ENCODE measurements at places on chromosomes 6 and 20.

DNA sequence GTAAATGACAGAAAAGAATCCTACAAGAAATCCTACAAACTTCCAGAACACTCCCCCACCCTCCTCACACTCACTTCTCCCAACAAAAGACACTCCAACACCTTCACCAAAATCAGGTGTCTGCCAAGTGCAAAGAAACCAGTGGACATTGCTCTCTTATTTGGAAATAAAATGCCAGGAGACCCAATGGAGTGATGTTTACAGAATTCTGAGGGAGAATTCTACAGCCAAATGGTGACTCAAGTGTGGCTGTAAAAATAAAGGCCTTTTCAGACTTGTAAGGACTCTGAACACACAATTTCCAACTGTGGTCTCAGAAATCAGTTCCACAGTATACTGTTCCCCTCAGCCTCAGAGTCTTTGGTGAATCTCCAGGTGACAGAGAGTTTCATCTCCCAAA, 109.6 kb upstream of the CARMIL1 start:
- no peak for DNase-seq

DNA sequence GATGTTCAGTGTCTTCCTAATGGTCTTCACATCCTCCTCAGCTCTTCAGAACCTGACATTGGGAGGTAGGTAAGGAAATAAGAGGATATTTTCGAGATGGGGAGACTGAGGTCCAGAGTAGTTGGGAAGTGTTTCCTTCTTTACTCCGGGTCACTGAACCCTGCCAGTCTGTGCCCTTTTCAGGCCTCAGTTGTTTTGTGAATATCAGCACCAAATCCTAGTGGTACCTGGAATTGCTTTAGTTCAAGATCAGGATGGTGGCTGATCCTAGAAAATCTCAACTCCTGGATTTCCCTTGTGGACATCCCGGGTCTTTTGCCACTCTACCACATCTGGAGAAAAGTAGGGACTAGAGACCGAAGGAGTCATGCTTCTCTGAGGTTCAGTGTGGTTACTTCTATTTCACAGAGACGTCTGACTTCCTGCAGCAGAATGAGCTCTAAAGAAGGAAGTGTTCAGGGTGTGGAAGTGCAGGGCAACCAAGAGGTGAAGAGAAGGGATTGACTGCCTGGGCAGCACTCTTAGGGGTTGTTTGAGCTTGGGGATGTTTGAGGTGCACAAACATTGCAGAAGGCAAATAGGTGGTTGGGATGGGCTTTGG, 995 bp downstream of the STK4 start:
- no peak for DNase-seq

DNA sequence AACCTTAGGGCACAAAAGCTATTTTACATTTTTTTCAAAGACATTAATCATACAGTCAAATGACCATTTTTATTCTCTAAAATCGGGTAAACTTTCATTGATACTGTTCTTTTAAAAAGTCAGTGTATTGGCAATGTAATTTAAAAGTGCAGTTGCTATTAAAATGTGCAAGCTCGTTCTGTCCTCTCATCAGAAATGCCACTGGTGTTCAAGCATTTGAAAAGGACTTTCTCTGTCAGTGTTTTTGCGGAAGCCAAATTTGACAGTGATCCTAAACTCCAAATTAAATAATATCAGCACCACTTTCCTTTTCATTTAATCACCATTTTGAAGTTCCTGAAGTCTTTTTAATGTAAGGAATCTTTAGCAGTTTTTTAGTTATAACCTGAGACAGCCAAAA, 69.6 kb downstream of the AFG1L start:
- DNase-seq, result no peak

GRCh38 chr6:101878554-101879276, 485.2 kb downstream of the GRIK2 start:
- DNase-seq, result no peak

- no peak for DNase-seq
Measured at GRCh38 chr20:50583442-50584150, 73.4 kb downstream of the PTPN1 start.

DNA sequence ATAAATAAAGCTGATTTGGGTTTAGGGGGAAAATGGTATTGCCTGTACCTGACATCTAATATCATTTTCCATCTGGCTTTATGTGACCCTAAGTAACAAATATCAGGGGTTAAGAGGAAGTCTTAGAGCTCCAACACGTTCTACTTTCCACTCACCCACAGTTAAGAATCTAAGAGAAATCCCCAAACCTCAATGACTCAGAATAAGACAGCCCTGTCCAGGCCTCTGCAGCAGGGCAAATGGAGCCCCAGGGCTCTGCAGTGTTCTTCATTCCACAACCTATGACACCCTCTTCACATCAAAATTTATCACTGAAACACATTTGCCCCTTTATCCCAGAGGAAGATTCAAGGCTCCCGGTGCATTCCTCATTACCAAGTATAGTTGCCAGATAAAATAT, 20.3 kb upstream of the TENT5A start:
- no peak for DNase-seq

DNA sequence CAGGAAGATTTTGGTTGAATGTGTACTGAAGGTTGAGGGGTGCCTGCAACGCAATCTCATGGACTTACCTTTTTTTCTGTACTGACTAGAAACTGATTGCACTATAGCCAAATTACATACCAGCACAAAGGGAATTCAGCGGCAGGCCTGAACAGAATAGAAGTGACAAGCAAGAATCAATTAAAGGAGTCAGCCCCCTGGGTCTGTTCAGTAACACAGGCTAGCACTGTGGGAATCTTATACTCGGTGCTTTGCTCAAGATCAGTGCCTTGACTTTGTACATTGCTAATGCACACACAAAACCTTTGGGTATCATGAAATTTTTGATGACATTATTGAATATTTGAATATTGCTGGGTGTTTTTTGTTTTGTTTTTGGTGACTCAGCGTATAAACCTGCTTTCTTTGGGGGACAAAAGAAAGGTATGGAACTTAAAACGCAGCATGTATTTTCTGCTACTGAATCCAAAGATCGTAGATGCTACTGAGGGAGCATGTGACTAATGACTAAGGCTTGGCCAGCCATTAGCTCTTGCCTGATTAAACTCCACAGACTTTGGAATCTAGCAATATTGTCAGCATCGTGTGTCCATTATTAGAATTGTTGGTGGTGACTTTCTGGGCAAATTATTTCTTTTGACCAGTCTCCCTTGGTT, 236.6 kb downstream of the ARID1B start:
- no peak for DNase-seq

DNA sequence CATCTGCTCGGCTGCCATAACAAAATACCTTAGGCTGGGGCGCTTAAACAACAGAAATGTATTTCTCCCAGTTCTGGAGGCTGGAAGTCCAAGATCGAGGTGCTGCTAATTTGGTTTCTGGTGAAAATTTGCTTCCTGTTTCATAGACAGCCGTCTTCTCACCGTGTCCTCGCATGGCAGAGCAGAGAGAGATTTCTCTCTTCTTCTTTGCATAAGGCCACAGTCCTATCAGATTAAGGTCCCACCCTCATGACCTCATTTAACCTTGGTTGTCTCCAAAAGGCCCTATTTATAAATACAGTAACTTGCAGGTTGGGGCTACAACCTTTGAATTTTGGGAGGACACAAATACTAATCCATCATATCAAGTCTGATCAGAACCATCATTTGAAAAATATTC, 544.3 kb downstream of the KIF16B start:
- DNase-seq, result no peak

GRCh38 chr6:155061381-155061780, 66.3 kb downstream of the TIAM2 start:
- DNase-seq, result no peak

DNA sequence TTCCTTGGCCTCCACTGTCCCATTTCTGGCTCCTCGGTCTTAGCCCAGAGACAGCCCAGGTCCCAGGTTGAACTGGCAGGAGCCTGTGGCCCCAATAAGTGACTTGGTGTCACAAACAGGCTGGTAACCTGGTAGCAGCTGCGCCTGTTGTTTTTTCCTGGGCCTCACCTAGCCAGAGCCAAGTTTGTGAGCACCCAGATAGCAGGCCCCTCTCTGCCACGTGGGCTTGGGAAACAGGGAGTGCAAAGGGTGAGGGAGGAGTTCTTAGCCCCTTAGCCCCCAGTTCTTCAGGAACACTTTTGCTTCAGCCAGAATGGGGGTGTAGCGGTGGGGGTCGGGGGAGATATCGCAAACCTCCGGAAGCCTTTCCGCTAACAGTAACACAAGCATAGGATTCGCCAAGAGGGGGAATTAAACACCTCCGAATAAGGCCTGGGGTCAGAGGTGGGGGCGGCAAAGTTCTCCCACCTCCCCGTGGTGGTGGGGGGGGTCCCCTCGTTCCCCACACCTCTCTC, 760 bp downstream of the C6orf132 start:
- no peak for DNase-seq

DNA sequence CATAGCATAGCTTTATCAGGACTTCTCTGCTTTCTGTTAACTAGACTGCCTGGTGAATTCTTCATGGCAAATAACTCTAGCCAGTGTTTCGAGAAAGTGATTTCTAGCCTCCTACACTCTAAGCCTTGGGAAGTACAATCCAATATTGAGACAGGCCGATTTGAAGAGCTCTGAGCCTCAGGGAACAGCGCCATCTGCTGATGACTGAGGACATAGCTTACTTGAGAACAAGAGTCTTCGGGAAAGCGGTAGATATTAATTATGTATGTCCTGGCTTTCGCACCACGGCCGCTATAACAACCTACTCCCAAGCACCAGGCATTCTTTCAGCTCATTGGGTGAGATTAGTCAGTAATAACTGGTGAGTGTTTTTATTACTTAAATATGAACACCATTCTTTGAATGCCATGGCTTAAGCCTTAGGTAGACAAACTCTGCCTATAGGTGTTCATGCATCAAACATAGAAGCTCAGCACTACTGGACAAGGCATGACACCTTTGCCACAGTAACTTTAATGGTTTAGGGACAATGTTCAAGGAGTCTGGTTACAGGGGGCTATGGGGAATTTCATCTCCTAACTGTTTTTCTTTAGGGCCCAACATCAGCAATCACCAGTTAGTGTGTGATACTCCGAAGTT, 518.6 kb downstream of the BMP2 start:
- no peak for DNase-seq

GRCh38 chr6:56193846-56194245, 53.5 kb downstream of the COL21A1 start:
- no peak for DNase-seq

- DNase-seq, result no peak
Measured at GRCh38 chr6:98695091-98695801, 139.1 kb upstream of the POU3F2 start.

- no peak for DNase-seq
Measured at GRCh38 chr6:158756977-158757752, 62.0 kb downstream of the EZR start.

- DNase-seq, result no peak
Measured at GRCh38 chr6:2124260-2124709, 121.1 kb downstream of the GMDS start.

DNA sequence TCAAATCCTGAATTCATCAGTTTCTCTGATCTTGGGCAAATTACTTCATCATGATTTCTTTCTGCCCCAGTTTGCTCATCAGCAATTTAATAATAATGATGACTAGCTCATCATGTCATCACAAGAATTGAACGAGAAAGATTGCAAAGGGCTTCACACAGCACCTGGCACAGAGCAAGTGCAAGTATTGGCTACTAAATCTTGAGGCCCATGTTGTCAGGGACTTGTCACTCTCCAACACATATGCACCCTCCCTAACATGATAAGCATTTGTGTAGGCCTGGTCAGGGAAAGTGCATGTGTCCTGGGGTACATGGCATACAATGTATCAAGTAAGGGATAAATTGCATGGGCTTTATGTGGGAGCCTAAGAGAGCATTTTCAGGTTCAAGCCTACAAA, 6.4 kb downstream of the SMLR1 start:
- no peak for DNase-seq

- DNase-seq, result no peak
Measured at GRCh38 chr6:141335477-141336273, 797.0 kb upstream of the GJE1 start.

DNA sequence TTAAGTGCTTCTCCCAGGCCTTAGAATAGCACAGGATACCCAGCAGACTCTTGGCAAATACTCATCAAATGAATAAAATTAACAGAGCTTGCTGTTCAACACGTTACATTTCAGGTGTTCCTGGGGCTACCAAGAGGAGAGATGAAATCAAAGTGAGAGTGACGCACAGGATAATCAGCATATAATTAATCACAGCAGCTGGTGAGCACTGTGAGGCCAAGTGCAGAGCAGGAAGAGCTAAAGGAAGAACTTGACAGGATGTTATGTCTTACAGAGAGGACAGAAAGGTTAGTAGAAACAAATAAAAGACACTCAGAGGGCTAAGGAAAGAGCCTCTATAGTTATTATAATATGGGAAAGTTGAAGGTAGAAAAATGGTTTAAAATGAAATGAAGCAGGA, 8.8 kb downstream of the PPIL1 start:
- no peak for DNase-seq

- DNase-seq, result no peak
Measured at GRCh38 chr20:62496568-62497218, 20.9 kb upstream of the GATA5 start.

DNA sequence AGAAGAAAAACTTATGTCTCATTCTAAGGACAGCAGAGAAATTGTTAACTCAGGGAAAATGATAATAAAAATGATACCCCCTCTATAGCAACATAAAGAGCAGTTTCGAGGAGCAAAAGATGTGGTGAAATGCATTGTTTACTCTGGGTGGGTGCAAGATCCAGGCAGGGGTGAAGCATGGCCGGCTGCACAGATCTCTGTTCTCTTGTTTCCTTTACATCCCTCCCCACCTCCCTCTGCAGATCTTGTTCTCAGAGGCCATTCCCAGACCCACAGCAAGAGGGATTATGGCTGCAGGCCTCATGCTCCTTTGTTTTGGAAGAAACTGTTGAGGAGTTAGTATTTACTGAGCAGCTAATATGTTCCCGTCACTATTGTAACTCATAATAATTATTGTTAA, 1.8 kb downstream of the BTN3A1 start:
- DNase-seq, result no peak

DNA sequence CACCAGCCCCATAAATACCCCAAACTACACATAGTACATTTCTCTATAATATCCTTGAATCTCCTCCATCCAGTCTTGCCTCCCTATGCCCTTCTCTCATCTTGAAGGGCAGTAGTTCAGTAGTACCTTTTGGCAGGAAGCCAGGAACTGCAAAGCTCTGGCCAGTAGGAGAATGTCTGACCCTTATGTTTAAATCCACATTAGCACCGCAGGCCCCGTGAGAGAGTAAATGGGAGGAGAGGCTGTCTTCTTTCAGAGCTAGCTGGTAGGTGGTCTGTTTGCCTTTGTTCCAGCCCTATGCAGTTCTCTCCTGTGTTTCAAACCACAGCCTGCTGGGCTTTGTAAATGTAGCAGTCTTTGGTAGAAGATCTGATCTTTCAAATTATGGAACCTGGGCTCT, 690.7 kb downstream of the DOK5 start:
- DNase-seq, result no peak

- DNase-seq, result no peak
Measured at GRCh38 chr6:170393807-170394399, 87.3 kb downstream of the FAM120B start.
